ENCODE measurements at places on chromosomes 2 and 18. TPM values are rescaled to one million over a fixed set of nuclear protein-coding genes. Genes with fewer than 3 reads are reported as not detected.

- H3K27ac ChIP-seq = no peak overlapping the region
- H3K36me3 ChIP-seq = no peaks in the 10 kb centered on the region
Measured at GRCh38 chr2:53493210-53493609, 274.4 kb upstream of the CHAC2 start.

DNA sequence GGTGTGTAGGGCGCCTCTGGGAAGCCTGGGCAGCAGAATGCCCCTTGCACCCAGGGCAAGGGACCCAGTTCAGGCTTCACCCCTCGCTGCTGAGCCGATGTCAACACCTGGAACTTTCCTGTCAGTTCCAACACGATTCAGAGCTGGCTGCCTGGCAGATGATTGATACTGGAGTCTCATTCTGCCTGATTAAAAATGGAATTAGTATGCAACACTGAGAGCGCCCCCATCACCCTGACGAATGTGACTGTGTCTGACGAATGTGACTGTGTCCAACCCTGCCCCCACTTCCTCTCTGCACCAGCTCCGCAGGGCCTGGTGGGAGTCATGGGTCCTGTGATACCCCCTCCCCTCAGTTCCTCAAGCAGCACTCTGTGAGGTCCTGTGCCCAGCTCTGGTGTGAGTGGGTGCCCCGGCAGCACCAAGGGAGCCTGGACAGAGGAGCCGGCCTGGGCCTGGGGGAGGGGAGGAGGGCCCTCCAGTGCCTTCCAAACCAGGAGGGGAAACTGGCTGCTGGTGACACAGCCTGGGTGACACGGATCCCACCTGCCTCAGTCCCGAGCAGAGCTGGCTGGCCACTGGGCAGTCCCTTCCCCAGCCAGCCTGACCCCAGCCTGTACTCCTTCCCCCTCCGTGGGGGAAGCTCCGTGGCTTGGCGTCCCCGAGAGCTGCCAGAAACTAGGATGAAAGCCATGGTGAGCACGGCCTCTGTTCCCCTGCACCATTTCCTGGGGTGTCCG, 41.4 kb upstream of the ALPP start:
- H3K36me3 ChIP-seq = peaks cover 19% of the 10 kb centered on the region
- no peaks in the 10 kb centered on the region for H3K4me1 ChIP-seq
- H3K4me3 ChIP-seq = no peak overlapping the region
- peak; percentile 17 for DNase-seq

- H3K27ac ChIP-seq = peak overlapping the region; percentile 100
- H3K27me3 ChIP-seq = no peaks in the 10 kb centered on the region
- H3K36me3 ChIP-seq = no peaks in the 10 kb centered on the region
- peak overlapping the region; percentile 91 for H3K4me3 ChIP-seq
Measured at GRCh38 chr2:210170196-210170445, 1.1 kb downstream of the KANSL1L start.

DNA sequence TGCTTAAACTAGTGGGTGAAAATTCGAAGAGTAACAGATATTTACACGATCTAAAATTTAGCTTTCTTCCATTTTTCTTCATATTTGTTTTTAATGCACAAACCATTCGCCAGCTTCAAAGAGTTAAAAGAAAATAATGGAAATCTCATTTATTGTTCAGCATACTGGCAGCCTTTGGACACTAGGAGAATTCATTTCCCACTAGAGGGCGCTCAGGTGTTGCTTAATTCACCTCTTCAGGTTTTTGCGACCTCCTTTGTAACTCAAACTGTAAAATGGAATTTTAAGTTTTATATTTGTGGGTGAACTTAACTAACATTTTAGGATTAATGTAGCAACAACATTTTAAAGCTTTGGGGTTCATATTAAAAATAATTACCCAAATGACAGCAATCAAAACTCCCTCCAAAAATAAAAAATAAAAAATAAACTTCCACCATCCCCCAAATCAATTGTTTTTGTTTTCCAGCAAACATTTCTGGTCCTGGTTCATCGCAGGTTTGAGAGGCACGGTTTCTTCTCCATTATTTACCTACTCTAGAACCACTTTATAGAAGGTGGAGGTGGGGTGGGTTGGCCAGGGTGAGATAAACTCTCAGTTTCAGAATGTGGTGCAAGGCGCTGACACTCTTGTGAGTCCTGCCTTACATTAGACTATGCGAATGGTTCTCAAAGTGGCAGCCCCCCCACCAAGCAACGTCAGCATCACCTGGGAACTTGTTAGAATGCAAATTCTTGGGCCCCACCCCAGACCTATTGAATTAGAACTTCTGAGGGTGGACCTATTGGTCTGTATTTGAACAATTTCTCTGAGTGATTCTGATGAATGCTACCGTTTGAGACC, 24.7 kb upstream of the PNPT1 start:
- H3K36me3 ChIP-seq = no peaks in the 10 kb centered on the region
- no peak overlapping the region for H3K27ac ChIP-seq
- DNase-seq = peak; percentile 37
- H3K4me3 ChIP-seq = no peak overlapping the region

DNA sequence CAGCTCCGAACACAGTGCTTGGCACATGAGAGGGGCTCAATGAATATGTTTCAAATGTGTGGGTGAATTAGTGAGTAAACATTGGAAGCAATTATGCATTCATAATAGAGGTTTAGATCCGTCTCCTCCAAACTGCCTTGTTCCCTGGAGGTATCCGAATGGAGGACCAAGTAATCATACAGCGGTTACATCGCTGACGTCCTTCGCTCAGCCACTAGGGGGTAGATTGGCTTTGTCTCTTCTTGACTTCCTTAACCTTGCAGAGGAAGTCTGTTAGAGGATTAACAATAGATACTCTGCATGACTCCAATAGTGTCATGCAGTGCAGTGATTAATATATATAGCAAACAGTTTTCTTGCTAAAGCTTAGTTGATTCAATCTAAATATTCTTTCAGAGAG, 517.0 kb downstream of the PTPRM start:
- H3K27me3 ChIP-seq = no peaks in the 10 kb centered on the region
- no peaks in the 10 kb centered on the region for H3K36me3 ChIP-seq
- no peak overlapping the region for H3K4me3 ChIP-seq
- no peak overlapping the region for H3K27ac ChIP-seq
- DNase-seq = no peak

DNA sequence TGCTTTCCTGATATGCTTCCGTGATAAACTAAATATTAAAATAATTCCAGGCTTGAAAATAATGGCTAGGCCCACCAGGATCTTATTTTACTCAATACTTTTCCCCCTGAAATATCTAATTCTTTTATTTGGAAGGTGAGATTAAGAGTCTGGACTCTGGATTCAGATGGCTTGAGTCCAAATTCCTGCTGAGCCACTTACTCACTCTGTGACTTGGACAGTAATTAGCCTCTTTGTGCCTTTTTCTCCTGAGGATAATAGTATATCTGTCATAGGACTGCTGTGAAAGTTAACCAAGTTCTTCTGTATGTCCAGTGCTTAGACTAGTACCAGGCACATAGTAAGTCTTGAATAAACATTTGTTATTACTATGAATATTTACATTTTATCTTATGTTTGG, 127.3 kb upstream of the ERBB4 start:
- no peaks in the 10 kb centered on the region for H3K27me3 ChIP-seq
- DNase-seq = no peak
- H3K4me1 ChIP-seq = no peaks in the 10 kb centered on the region
- no peak overlapping the region for H3K27ac ChIP-seq

GRCh38 chr2:207471261-207471660, 58.5 kb upstream of the CREB1 start:
- no peak overlapping the region for H3K4me3 ChIP-seq
- no peaks in the 10 kb centered on the region for H3K27me3 ChIP-seq
- H3K36me3 ChIP-seq = no peaks in the 10 kb centered on the region
- H3K27ac ChIP-seq = no peak overlapping the region

DNA sequence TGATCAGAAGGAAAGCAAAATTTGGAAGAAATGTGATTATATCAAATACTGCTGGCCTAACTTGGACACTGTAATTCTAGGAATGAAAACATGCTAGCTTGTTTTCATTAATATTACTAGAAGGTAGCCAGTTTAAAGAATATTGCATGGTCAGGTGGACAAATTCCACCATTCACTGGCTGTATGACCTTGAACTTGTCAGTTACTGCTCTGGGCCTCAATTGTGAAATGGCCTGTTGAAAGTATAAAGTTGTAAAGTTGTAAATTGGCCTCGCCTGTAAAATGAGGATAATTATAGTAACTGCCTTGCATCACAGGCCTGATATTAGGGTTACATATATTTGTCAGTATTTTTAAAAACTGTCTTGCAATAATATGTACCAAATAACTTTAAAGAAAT, 398.4 kb upstream of the CHST9 start:
- H3K27ac ChIP-seq = no peak overlapping the region
- no peaks in the 10 kb centered on the region for H3K36me3 ChIP-seq
- DNase-seq = no peak
- H3K4me3 ChIP-seq = no peak overlapping the region
- H3K27me3 ChIP-seq = no peaks in the 10 kb centered on the region

GRCh38 chr2:232336241-232336736, 42.3 kb upstream of the ALPP start:
- no peaks in the 10 kb centered on the region for H3K4me1 ChIP-seq
- H3K27ac ChIP-seq = no peak overlapping the region
- DNase-seq = peak; percentile 14
- no peak overlapping the region for H3K4me3 ChIP-seq

DNA sequence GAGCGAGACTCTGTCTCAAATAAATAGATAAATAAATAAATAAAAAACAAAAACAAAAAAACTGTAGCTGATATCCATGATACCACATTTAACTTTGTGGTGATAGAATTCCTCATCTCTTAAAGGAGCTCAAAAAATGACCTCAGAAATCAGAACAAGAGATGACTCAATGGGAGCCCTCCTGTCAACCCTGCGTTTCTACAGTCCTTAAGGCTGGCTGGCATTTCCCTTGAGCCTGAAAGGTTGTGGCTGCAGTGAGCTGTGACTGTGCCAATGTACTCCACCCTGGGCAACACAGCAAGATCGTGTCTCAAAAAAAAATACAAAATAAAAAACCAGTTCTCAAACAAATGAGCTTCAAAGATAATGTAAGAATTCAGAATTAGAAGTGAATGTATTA, 40.4 kb downstream of the CHST9 start:
- no peak overlapping the region for H3K27ac ChIP-seq
- H3K36me3 ChIP-seq = no peaks in the 10 kb centered on the region
- H3K4me3 ChIP-seq = no peak overlapping the region
- H3K27me3 ChIP-seq = no peaks in the 10 kb centered on the region
- no peak for DNase-seq

GRCh38 chr2:216090369-216090786, 8.7 kb downstream of the TMEM169 start:
- H3K4me1 ChIP-seq = no peaks in the 10 kb centered on the region
- no peak overlapping the region for H3K4me3 ChIP-seq
- no peaks in the 10 kb centered on the region for H3K36me3 ChIP-seq
- H3K27me3 ChIP-seq = no peaks in the 10 kb centered on the region

GRCh38 chr18:12540751-12541150, 117.2 kb downstream of the SPIRE1 start:
- H3K4me1 ChIP-seq = no peaks in the 10 kb centered on the region
- peaks cover 2% of the 10 kb centered on the region for H3K36me3 ChIP-seq
- DNase-seq = no peak

GRCh38 chr2:165794536-165794928, 485 bp upstream of the GALNT3 start:
- peak overlapping the region; percentile 60 for H3K4me3 ChIP-seq
- peaks cover 26% of the 10 kb centered on the region for H3K4me1 ChIP-seq
- H3K36me3 ChIP-seq = no peaks in the 10 kb centered on the region
- no peak for DNase-seq

- H3K4me3 ChIP-seq = no peak overlapping the region
- H3K4me1 ChIP-seq = no peaks in the 10 kb centered on the region
- no peaks in the 10 kb centered on the region for H3K27me3 ChIP-seq
Measured at GRCh38 chr2:126482582-126483464, 173.1 kb upstream of the GYPC start.

DNA sequence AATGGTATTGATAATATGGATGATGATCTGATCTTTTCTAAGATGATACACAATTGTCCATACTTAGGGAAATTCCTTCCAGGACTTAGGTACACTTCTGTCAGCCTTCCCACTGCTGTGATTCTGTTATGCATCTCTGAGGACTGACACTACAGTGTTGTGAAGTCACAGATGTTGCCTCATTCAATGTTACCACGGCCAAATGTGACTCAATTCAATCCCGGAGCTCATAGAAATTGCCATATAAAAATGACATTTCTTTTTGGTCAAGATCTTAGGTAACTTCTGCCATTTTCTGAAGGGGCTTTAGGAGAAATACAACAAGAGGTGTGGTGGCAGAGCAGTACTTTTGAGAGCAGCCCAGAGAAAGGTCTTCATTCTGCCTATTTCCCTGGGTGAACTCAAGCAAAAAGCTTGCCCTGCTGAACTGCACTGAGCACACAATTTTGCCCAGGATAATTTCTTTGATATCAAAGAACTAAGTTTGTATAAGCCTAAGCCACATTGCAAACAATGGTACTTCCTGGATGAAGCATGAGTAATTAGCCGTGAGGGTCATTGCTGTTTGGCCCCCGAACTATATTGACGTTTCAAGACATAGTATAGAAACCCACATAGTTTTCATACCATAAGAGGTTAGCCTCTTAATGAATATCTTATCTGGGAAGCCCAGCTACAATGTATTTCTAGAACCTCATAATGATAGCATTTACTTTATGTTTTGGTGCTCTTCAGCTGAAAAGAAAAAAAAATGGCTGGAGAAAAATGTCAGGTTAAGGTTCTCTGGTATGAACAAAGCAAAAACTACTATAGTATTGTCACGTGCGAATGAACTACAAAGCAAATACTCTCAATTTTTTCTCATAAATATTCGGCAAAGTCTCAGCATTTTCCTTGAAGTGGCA, 437.4 kb downstream of the MEIS1 start:
- no peak overlapping the region for H3K4me3 ChIP-seq
- H3K27ac ChIP-seq = no peak overlapping the region
- no peaks in the 10 kb centered on the region for H3K27me3 ChIP-seq
- DNase-seq = no peak
- no peaks in the 10 kb centered on the region for H3K36me3 ChIP-seq
- H3K4me1 ChIP-seq = no peaks in the 10 kb centered on the region

DNA sequence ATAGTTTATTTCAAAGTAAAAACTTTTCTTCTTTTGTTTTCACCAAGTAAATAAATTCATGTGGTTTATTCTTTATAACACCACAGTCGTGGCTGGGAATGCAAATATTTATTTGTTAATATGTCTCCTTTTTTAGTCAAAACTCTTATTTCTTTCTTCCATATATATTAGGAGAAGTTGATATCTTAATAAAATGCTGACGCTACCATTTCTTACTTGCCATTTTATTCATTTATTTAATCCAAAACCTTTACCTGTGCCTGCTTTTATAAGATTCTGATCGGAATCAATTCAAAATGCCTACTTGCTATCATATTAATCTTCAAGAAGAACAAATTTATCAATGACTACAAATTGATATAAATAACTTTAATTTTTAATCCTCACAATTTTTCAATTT, 362.9 kb upstream of the FSIP2 start:
- no peaks in the 10 kb centered on the region for H3K4me1 ChIP-seq
- no peak overlapping the region for H3K27ac ChIP-seq
- no peak for DNase-seq
- H3K27me3 ChIP-seq = no peaks in the 10 kb centered on the region
- H3K36me3 ChIP-seq = no peaks in the 10 kb centered on the region
- H3K4me3 ChIP-seq = no peak overlapping the region

GRCh38 chr18:36153203-36153602, 23.5 kb downstream of the ELP2 start:
- H3K4me3 ChIP-seq = no peak overlapping the region
- H3K27me3 ChIP-seq = no peaks in the 10 kb centered on the region
- H3K4me1 ChIP-seq = no peaks in the 10 kb centered on the region
- no peak overlapping the region for H3K27ac ChIP-seq

Gene ABCA12
- total RNA-seq = not detected

Gene KCNIP3
- total RNA-seq = 1.0 TPM

Gene COLEC12
- total RNA-seq = 29.3 TPM

Gene FAM237A
- total RNA-seq = not detected
